ENCODE measurements at places on chromosomes 1 and 21.

DNA sequence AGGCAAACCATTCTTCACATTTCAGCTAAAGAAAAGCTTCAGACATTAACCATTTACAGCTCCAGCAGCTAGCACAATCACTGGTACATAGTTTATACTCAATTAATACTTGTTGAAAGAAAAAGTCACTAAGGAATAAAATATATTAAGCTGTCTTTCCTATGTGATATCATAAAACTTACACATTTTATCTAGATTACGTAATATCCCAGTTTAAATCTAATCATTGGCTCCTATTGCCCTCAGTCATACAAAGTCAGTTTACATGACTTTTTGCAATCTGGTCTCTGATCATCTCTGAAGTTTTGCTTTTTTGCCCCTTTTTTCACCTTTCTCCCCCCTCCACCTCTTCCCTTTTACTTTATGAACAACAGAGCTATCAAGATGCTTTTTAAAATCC, 8.5 kb upstream of the PRRC2C start:
- no peak for DNase-seq

GRCh38 chr1:205444931-205445645, 10.8 kb downstream of the BLACAT1 start:
- DNase-seq, result no peak

GRCh38 chr1:196423612-196424011, 184.6 kb downstream of the KCNT2 start:
- DNase-seq, result no peak

DNA sequence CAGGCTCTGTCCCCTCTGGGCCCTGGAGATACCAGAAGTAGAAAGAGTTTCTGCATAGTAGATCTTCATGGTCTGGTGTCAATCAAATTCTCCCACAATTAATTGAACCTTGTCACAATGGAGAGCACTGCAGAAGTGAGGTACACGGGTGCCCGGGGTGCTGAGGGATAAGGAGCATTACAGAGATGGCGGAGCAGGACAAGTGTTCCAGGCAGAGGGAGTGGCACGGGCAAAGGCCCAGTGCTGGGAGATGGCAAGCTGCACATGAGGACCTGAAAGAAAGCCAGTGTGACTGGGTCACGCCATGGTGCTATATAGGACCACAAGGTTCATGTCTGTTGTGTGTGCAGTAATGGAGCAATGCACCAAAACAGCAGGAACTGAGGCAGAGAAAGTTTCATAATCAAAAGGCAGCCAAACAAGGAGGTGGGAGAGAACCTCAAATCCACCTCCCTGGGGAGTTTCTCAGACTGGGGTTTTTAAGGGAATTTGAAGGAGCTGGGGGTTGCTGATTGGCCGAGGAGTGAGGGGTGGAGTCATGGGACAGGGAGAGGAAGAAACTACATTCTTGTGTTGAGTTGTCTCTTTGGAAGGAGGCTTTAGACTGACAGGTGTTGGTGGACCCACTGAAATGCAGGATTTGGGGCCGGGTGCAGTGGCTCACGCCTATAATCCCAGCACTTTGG, 27.7 kb downstream of the ACOT11 start:
- DNase-seq, result no peak

- DNase-seq, result no peak
These were observed 98.5 kb upstream of the COL6A1 start for GRCh38 chr21:45883090-45883489.

DNA sequence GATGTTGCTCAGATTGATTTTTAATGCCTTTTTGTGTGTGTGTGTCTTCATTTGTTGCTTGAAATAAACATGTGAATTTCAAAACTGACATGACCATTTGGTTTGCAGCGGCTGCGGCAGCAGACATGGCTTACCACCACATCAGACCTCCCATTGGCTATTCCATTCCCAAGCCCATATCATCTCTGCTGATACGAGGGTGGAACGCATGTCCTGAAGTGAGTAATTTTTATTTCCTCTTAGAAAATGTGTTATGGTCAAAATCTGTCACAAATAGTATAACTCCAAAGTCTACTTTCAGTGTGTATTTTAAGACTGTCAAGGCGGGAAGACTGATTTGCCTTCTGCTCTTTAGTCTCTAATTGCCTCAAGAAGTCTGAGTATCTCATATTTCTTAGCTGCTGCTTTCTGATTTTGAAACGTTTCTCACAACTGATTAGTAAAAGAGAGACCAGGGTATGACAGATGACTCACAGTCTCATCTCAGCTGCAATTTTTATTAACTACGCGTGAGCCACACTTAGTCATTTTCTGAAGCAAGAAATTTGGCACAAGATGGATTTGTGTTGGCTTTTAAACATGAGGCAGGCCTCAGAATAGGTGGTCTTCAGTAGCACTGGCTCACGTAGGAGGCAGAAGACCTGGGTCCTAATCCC, 49.0 kb downstream of the LRRC53 start:
- no peak for DNase-seq

DNA sequence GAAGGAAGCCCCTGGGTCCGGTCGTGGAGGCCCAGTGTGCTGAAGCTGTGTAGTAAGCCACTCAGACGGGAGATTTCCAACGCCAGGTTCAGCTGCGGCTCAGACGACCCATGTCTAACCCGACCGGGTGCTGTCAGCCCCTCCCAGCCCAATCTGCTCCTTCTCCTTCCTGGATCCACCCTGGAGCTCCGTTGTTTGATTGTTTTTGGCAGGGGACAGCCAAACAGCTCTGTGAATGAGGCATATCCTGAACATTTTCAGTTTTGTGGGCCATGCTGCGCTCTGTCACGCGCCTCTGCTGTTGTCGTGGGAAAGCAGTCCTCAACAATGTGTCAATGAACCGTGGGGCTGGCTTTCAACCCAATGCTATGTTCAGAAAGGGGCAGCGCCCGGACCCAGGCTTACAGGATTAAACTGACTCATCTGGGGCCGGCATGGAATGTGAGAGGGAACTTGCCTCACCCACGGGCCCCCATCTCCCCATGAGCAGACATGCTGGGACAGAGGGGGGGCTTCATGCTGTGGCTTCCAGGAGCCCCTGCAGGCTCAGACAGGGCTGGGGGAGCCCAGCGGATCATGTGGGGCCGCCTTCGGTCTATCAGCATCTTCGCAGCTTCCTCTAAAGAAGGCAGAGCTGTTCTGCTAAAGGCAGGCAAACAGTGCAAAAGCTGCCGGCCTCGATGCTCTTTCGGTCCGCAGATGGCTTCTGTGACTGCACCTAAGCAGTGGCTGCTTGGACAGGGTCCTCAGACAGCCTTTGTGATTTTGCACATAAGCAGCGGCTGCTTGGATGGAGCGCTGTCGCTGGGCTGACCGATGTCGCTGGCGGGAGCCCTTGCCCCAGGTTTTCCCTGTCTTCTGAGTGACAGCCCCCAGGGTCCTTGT, 101.7 kb downstream of the RIPK4 start:
- DNase-seq, result no peak

- no peak for DNase-seq
These were observed 74.4 kb downstream of the CD58 start for GRCh38 chr1:116496380-116496779.

DNA sequence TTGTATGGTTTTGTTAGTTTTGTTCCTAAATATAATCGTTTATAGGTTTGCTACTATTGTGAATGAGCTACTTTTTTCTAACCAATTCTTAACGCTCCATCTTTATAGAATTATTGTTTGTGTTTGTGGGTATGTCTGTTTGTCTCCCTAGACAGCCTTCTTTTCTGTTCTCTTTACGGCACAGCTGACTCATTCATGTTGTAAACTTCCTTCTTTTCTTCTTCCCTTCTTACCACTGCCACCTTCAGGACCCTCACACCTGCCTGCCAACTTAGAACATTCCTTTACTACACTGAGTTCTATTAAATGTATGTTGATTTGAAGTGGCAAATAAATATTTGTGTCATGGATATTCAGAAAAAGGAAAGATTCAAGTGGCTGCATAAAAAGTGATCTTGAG, 29.1 kb downstream of the AK5 start:
- DNase-seq, result no peak

DNA sequence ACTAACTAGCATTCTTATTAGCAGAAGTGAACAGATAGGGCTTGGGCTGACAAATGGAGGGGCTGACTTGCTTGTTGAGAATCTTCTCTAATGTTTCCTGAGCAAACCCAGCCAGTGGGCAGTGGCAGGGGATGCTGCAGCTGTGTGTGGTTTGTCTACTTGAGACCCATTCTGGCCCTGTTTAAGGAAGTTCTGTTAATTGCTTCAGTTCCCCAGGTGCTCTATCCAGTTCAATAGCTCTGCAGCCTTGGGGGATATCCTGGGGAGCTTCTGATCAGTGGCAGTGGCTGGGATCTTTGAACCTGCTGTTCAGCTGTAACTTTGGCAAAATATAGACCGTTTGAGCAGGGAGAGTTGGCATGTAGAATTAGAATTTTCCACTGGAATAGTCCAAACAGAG, 137.4 kb downstream of the ZNF326 start:
- DNase-seq, result no peak

GRCh38 chr1:103106426-103107341, 1.6 kb downstream of the COL11A1 start:
- no peak for DNase-seq

- DNase-seq, result no peak
These were observed 633.1 kb downstream of the MATN1 start for GRCh38 chr1:30090162-30090820.

DNA sequence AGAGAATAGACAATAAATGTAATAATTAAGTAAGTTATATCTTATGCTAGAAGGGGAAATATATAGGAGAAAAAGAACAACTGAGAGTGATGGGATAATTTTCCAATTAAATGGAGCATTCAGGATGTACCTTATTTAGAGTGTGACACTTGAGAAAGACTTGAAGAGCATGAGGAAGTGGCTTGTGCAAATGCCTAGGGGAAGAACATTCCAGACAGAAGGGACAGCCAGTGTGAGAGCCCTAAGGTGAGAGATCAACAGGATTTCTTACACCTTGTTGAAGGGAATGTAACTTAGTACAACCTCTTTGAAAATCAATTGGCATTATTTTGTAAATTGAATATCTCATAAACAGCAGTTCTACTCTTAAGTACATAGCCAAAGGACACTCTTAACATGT, 28.8 kb upstream of the TSPAN2 start:
- DNase-seq, result no peak

DNA sequence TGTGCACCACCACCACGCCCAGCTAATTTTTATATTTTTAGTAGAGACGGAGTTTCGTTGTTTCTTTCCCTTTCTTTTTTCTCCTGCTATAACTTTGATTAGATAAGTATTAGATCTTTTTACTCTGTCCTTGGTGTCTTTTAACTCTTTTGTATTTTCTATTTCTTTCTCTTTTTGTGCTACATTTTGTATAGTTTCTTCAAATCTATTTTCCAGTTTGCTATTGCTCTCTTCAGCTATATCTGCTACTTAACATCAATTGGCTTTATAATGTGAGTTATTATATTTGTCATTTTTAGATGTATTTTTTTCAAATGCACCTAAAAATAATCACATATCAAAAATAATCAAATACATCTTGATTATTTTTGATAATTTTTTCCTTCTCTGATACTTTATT, 16.0 kb upstream of the ERRFI1 start:
- DNase-seq, result no peak

GRCh38 chr1:53409695-53410094, 49.5 kb upstream of the DMRTB1 start:
- no peak for DNase-seq

DNA sequence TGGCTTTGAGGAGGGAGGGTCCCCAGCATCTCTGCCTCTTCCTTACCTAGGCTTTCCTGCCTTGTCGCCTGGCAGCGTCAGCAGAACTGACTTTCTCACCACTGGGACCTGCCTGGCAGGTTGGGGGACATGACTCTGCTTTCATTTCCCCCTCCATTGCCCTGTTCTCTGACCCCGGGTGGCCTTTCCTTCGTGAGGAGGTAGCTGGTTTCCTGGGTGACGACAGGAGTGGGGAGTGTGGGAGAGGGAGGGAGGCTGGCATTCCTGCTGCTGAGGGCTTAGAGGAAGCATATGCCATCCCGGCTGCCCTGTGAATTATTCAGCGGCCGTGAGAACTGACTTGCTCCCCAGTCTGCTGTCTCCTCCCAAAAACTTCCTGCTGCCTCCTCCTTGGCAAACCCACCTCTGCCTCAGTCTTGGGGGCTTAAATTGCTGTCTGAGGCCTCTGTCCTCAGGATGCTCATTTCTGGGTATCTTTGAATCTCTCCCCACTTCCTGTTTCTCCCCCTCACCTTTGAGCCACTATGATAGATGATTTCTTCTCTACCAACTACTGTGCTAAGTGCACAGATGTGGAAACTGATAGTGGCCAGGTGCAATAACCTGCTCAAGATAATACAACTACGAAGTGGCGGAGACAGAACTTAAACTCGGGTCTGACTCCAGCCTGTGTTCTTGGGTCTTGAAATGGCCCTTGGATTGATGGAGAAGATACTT, 182.0 kb upstream of the CSF3R start:
- no peak for DNase-seq

GRCh38 chr1:26696119-26696653, 371 bp downstream of the ARID1A start:
- no peak for DNase-seq

- no peak for DNase-seq
These were observed 29.9 kb downstream of the MAP10 start for GRCh38 chr1:232835166-232835565.

DNA sequence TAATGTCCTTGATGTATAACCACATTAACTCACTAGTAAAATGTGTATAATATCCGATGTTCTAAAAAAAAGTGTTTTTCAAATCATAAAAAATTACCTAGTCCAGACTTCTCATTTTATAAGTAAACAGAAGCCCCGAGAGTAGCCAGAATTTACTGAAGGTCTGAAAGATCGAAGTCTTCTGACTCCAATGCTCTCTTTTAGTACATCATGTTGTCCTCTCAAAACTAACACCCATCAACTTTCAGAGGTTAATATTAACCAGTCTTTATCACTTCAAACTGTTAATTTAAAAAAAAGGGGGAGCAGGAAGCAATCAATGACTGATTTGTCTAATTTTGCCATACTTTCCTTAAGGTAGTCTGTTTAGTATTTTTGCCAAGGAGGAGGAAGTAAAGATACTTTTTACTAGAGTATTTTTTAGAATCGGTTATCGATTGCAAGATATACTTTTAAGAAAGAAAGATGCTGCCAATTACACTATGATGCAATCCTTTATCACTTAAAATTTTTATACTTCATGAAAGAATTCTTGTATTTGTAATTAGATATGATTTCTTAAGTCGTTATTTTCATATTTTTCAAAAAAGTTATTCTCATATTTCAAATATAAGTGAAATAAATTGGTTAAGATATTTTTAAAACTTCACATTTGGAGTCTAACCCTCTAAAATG, 25.5 kb downstream of the CCDC18 start:
- DNase-seq, result no peak

GRCh38 chr1:162765788-162766187, 24.7 kb upstream of the HSD17B7 start:
- no peak for DNase-seq

All from CD4-positive, alpha-beta T cell treated with Interleukin-1 beta for 1 hour (primary cell).